H7 (cell line): ENCODE measurements at places on chromosomes 12 and 14. TPM values are rescaled to one million over a fixed set of nuclear protein-coding genes. Genes with fewer than 3 reads are reported as not detected.
A peak's percentile ranks its signal among the peaks of the same experiment; 100 is the strongest.

DNA sequence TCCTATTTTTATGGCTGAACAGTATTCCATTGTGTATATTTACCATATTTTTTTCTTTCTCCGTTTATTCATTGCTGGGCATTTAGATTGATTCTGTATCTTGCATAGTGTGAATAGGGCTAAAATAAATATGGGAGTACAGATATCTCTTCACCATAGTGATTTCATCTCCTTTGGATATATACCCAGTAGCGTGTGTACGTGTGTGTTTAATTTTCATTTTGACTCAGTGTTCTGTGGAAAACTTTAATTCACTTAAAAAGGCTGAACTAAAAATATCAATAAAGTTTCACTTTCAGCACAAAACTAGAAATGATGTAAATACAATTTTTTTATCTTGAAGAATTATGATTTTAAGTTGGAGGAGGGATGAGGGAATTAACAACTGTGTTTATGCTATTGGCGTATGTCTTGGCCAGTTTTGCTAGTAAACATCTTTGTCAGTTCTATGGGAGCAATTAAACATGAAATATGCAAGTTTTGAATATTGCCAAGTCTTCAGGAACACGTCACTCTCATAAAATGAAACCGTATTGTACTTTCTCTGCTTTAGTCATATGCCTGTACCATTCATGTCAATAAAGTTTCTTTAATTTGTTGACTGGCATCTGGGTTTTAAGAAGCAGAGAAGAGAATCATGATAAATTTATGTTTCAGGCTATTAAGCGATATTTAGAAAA, 99.8 kb downstream of the PTGER2 start:
- no peak for DNase-seq

DNA sequence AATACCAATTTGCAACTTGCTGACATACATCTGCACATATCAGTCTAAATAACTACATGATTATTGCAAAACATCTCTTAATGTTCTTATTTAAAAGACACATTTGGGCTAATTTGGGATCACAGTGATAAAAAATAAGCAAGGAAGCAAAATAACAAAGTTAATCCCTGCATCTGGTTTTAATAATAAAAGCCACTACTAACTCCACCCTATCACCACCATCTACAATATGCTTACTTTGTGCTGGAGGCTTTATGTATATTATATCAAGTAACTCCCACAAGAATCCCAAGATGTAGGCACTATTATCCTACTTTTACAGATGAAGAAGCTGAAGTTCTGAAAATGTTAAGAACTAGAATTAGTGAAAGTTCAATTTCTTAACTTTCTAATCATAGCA, 45.7 kb downstream of the TAOK3 start:
- DNase-seq: no peak

DNA sequence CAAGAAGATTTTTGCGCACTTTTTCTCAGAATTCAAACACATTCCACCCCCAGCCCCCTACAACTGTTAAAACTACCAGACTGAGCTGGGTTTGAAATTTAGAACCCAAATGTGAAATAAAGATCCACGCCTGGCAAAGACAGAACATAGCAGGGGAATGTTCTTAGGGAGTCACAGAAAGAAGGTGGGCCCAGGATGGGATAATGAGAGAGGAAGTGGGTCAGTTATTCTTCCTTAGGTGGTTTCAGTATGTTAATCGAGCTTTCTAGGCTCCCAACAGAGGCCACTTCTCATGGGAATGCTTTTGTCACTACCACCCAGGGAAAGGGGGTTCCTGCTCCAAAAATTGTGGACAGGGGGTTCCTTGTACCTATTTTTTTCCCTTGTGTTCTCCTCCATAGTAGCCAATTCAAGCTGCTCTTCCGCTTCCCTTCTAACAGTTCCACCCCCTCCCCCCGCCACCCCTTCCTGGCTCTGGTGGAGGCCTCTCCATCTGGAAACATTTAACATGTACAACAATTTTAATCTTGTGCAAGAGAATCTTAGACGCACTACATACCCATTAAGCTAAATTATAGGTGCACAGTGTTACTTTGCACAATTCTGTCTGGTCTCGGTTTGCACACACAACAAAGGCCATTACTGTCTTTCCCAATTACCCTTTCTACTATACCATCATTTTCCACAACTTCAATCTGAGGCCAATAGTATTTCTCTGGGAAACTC, 218.1 kb downstream of the MON2 start:
- peak; percentile 32 for DNase-seq

- no peak for DNase-seq
These were observed 27.9 kb upstream of the ATP2A2 start for GRCh38 chr12:110253176-110253575.

- no peak for DNase-seq
These were observed 26.4 kb upstream of the SLC7A8 start for GRCh38 chr14:23209651-23210423.

The LBHD2 gene
- total RNA-seq: not detected in 2 replicates
